ENCODE measurements at places on chromosomes 2 and 18.

- no peak overlapping the region for H3K27ac ChIP-seq
- no peak for DNase-seq
- no peaks in the 10 kb centered on the region for H3K36me3 ChIP-seq
- H3K4me3 ChIP-seq = no peak overlapping the region
Observed at GRCh38 chr18:41940506-41941215, 14.4 kb upstream of the PIK3C3 start.

DNA sequence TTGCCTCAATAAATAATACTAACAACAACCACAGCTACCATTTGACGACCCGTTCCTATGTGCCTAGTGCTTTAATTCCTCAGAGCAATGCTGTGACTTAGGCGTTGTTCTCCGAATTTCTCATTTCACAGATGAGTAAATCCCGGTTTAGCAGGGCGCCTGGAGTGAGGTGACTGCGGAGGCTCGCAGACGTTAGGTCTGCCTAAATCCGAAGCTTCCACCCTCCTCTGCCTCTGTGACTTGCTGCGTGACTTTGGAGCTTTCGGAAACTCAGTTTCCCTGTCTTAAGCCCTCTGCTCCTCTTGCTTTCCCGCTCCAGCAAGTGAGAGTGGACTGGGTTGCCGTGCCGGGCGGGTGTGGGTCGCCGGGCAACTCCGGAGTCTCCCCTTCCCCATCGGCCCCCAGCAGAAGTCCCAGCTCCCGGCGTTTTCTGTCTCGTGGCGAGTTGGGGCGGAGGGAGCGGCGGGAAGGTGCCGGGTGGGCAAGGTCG lies 711 bp upstream of the ATOH8 start:
- peaks cover 5% of the 10 kb centered on the region for H3K4me1 ChIP-seq
- peaks cover 2% of the 10 kb centered on the region for H3K27me3 ChIP-seq
- no peak for DNase-seq
- H3K4me3 ChIP-seq = no peak overlapping the region
- H3K27ac ChIP-seq = no peak overlapping the region
- no peaks in the 10 kb centered on the region for H3K36me3 ChIP-seq

DNA sequence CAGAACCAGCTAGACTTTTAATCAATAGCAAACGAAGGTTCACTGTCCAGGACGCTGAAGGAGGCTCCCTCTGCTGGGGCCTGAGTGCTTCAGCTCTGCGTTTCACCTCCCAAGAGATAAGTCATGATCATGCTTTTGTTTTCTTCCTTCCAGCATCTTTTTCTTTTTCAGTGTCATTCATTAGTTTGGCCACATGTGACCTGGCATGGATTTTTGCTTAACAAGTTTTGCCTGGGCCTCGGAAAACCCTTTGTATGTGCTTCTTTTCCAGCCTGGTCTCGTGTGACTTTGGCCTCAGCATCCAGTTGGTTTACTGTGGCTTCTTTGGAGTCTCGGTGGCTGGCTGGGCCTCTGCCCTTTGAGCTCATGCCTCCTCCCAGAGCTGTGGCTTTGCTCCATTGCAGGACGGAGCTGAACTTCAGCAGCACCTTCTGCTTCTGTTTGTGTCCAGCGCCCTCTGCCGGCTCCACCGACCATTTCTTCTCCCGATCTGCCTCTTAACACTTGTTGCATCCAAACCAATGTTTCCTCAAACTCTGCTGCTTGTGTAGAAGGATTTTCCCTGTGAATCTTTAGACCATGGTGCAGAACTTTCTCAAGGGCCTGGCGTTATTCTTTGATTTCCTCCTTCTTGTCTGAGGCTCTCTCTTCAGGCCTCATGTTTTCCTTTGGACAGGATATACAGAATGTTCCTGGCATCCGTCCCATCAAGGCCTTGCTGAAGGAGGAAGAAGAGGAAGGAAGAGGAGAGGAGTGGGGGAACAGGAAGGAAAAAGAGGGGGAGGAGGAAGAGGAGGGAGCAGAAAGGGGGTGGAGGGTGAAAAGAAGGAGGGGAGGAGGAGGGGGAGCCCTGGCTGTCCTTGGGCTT lies 23.6 kb upstream of the HES6 start:
- DNase-seq = peak; percentile 72
- no peak overlapping the region for H3K4me3 ChIP-seq
- H3K4me1 ChIP-seq = peaks cover 8% of the 10 kb centered on the region

DNA sequence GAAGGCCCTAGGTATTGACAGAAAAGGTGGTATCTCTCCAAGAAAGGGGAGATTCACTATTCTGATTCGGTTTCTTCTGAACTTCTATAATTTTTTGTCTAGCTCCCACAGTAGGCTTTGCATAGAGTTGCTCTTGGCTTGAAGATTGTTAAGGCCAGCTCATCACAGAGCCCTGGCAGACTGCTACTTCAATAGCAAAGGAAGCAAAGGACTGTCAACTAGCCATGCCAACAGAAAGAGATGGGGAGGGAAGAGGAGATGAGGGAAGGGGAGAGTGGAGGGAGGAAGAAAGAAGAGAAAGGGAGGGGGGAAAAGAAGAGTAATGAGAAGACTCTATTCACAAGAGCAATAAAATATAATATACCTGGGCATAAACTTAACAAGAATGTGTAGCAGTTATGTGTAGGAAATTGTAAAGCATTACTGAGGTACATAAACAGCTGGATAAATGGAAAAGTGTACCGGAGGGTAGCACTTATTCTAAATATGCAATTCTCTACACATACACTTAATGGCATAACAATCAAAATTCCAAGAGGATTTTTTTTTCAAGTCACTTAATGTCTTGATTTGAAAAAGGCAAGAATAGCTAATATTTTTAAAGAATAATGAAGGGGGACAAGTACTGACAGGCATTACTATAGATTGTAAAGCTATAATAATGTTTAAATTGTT lies 102.5 kb downstream of the LOXHD1 start:
- peaks cover 6% of the 10 kb centered on the region for H3K27me3 ChIP-seq
- no peak for DNase-seq
- H3K4me1 ChIP-seq = no peaks in the 10 kb centered on the region

Data from T-cell (primary cell).